ENCODE measurements at places on chromosomes 2 and 18.

DNA sequence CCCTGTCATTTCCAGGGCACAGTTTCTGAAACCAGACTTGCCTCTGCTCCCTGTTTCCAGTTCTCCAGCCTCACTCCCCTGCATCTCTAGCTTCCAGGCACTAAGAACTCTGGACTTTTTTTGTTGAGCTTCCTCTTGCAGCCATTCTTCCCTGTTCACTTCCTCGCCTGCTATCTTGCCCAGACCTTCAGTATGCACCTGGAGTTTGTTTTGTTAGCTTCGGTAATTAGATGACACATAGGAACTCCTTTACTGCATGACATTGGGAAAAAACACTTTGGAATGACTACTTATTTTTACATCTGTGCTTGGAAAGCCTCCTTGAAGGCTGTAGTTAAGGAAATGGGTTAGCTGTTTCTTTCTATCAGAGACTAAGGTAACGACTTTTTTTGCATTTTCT lies 35.2 kb downstream of the OTOF start:
- DNase-seq: no peak

- DNase-seq: no peak
Measured at GRCh38 chr2:216117561-216118340, 8.6 kb downstream of the XRCC5 start.

GRCh38 chr2:160197587-160197986 lies 2.5 kb downstream of the ITGB6 start:
- DNase-seq: no peak

GRCh38 chr18:55290898-55291297 lies 297.1 kb downstream of the TCF4 start:
- DNase-seq: no peak

DNA sequence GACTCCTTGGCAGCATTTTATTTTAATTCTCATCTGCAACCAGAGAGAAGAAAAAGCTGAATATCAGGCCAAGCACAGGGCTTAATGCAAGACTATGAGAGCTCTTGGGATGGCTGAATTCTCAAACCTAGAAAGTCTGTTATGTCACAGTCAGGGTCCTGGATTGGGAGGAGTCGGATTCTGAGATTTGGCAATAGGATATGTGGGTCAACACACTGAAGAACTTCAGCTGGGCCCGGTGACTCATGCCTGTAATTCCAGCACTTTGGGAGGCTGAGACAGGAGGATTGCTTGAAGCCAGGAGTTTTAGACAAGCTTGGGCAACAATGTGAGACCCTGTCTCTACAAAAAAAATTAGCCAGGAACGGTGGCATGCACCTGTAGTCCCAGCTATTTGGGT lies 102.4 kb downstream of the COL3A1 start:
- no peak for DNase-seq

DNA sequence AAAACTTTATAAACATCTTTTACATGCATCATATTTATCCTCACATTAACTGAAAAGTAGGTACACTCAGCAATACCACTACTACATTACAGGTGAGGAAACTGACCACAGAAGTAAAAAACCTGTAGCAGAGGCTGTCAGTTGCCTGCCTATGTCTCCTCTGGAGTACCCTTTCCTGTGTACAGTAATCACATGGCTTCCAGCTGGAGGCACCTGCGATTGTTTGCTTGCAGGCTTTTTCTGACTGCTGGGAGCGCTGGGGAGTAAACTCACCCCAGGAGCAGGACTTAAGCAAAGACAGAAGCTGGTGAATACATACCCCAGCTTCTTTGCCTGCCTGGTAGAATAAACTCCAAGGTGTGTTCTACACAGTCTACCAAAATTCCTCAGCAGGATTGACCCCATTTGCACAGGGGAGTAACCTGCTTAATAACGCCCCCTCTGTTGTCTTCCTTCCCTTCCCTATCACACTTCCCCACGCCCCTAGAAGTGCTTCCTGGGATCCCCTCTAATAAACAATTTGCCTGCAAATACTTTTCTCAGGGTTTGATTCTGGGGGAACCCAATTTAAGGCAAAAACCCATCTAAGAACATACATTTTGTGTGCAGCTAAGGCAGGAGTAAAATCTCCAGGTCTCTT lies 138.9 kb downstream of the PTH2R start:
- no peak for DNase-seq

GRCh38 chr2:20671036-20671735 lies 4.2 kb downstream of the GDF7 start:
- no peak for DNase-seq

- DNase-seq: no peak
Measured at GRCh38 chr18:30378097-30378496, 664.4 kb downstream of the DSC3 start.

DNA sequence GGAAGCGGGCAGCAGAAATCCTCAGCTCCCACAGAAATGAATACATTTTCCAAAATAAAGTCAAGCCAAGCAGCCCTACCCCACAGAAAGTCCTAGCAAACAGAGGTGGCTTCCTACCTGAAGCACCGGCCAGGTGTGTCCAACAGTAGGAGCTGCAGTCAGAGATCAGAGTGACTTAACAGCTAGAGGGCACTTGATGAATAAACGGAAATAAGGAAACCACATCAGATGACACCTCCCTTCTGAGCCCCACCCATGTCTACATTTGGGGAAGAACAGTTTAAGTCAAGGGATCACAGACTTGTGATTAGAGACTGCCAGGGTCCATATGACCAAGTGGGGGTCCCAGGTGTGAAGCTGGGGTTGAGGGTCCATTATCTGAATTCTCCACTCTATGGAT lies at the start of gene CXCR1:
TSS of gene CXCR1 (minus strand) at position 172 of the 400 bp plus-strand sequence. CDS start 1,751 bp downstream, outside the sequence.
- no peak for DNase-seq

DNA sequence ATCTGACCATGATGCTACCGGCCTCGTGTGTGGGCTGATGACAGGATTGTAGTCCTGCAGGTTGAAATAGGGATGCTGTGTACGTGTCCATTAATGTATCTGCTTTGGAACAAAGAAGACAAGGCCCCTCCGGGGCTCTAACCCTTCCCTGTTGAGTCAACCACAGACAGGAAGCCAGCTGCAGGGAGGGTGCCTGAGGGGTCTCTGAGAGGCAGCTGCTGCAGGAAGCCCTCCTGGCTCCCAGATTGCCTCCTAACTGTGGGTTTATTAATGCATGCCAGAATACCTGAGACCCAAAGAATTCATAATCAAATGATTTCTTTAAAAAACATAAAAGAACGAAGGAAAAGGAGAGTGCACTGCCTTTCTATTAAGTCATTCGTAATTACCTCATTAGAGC lies 140.4 kb downstream of the CELF4 start:
- no peak for DNase-seq

- DNase-seq: peak; percentile 75
Measured at GRCh38 chr2:46490521-46491141, 11.3 kb downstream of the TMEM247 start.

DNA sequence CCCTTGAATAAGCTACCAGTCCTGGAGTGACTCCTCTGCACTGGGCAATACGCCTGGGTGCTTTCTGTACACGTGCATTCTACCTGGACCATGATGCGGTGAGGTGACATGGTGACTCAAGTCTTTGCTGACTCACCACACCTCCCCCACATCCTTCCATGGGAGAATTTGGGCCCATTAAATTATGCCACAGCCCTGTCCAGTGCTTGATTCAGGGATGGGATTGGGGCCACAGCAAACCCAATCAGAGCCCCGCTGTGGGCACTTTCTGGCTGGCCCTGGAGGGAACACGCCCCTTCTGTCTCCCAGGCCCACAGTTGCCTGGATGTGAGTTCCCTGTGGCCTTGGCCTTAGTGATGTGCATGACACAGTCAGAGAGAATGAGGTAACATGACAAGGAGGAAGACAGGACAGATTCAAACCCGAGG lies 86.9 kb downstream of the LRRC30 start:
- no peak for DNase-seq

DNA sequence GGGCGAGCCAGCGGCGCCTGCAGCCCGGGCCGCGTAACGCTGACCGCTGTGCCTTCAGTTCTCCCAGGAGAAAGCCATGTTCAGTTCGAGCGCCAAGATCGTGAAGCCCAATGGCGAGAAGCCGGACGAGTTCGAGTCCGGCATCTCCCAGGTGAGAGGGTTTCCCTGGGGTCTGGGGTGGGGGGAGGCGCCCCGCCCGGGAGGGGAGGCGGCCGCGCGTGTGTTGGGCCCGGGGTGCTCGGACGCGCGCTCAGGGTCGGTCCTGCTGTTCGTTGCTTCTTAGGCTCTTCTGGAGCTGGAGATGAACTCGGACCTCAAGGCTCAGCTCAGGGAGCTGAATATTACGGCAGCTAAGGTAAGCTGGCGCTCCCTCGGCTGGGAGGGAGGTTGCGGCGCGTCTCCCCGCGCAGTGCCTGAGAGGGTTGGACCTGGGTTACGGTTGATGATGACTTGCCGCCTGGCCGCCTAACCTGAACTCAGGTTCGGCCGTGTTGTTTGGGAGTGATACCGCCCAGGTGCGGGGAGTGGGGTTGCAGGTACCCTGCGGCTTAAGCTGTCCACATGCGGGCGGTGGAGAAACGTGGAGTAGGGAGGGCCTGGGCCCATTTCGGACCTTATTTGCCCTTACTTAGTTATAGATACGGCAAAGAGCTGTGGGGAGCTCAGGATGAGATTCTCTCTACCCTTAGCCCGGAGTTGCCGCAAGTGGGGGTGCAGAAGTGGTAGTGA lies 638 bp downstream of the RPS7 start:
- DNase-seq: no peak

- no peak for DNase-seq
Measured at GRCh38 chr2:106864051-106864450, 21.9 kb downstream of the ST6GAL2 start.

DNA sequence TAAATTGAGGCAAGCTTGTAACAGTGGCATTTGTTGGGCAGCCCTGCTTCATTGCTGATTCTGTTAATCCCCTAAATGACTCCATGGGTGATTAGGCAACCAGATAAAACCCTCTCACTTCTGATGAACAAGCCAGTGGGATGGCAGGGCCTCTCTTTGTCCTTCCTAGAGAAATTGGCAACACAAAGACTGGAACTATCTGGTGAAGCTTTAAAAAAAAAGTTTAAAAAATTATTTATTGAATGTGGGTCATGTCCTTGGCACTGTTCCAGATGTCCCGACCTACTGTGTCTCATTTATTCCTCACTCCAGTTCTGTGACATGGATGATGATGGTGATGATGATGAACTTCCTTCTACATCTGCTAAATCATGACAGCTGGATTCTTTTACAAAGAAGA lies 30.8 kb downstream of the NRP2 start:
- no peak for DNase-seq

GRCh38 chr2:146997488-146997887 lies 847.3 kb upstream of the ACVR2A start:
- DNase-seq: no peak

GRCh38 chr2:176446718-176447414 lies 177.6 kb downstream of the MTX2 start:
- no peak for DNase-seq

GRCh38 chr2:172455121-172455515 lies 27.7 kb downstream of the ITGA6 start:
- DNase-seq: no peak

DNA sequence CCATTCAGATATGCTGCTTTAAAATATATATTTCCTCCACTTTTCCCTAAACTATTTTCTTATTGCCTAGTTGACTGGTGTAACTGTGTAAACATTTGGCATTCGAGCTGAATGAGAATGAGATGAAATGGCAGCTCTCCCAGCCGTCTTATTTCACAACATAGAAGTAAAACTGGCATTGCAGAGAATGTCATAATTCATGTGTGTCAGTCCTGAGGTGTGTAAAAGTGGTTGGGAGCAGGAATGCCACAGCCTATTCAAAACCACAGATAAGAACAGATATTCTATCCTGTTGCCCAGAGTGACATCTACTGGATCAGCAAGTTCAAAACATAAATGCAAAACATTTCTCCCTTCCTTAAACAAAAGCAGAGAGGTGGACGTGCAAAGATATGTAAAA lies 565.5 kb upstream of the CHAC2 start:
- DNase-seq: no peak

GRCh38 chr18:9758624-9759075 lies 50.5 kb downstream of the RAB31 start:
- no peak for DNase-seq

DNA sequence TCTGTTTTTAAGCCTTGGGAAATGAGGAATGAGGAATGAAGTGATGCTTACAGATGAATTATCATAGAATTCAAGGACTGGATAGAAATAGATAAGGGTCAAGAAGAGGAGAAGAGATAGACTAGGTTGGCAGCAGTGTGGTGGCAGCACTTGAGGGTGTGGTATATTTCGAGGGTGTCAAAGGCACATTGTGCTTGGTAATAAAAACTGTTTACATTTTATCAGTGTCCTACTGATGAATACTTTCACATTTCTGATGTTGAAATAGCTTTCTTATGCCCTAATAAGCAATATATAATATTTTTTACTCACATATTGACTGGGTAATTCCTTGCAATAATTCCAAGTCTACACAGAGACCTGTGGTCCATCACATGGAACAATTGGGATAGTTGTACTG lies 3.4 kb downstream of the TFPI start:
- no peak for DNase-seq

- DNase-seq: no peak
Measured at GRCh38 chr18:35284841-35285240, 5.2 kb downstream of the ZSCAN30 start.

- no peak for DNase-seq
Measured at GRCh38 chr18:2706903-2707302, 51.4 kb downstream of the SMCHD1 start.

- no peak for DNase-seq
Measured at GRCh38 chr2:40451918-40452605, at the start of gene SLC8A1. SLC8A1 (minus strand) TSS chr2:40452090.

DNA sequence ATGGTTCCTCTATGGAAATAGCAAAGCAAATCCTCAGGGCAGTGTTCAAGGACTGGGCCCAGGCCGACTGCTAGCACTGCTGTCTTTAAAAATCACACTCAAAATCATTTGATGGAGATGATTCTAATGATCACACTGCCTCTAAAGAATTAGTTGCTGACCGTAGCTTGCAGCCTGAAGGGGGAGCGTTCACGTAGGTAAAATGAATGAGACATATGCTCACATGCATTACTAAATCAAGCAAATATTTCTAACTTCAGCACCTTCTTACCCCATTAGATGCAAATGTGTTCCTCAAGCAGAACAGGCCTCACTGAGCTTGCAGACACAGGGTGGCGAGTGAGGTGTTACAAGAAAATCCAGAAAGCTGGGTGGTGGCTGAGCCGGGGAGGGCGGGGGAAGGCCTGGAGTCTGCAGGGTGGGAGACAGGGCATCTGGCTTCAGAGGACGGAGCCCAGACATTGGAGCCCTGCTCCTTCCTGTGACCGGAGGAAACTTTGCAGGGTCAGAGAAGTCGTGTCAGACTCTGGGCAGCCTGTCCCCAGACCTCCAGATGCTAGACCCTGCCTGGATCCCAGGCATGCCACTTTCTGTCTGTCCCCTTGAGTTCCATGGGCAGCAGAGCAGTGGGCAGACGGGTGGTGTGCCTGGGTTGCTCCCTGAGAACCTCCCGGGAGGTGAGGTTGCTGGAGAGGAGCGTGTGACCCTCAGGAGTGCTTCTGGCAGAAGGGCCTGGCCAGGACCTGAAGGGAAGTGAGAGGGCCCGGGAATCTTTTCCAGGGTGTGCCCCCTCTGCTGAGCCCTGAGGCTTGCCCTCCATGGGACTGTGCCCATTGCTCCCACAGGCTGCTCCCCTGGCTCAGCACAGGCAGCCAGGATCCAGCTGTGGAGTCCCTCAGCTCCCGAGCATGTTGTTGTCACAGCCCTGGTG lies 7.1 kb upstream of the NPPC start:
- no peak for DNase-seq
